Activated naive CD4-positive, alpha-beta T cell (primary cell): ENCODE measurements at places on chromosomes 12 and 14.

GRCh38 chr14:57302883-57303282 lies 34.1 kb downstream of the AP5M1 start:
- no peak for DNase-seq

GRCh38 chr12:50070314-50071060 lies 13.1 kb downstream of the ASIC1 start:
- DNase-seq, result peak; percentile 21

DNA sequence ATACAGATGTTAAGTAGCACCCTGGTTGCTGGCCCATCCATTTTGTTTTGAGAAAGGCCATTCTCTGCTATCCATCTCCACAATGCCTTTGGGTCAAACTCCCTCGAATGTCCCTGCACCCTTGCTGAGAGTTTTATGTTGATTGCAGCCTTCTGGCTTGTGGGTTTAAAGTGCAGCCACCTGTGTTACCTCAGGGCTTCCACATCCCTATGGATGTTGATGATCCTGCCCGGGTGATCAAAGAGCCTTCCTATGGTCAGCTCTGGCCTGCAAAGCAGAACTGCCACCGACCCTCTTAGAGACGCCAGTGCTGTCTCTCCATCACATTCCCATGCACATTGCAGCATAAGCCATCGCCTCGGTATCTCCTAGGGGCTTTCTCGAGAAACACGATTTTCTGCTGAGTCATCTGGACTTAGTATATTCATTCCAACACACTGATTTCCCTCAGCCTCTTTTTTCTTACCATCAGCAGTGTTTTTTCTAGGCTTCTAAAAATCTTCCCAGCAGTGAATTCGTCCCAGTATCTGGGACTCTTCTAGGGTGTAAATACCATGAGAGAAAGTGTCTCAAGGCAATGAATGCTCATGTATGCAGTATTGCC lies 585.7 kb upstream of the TMEM132C start:
- no peak for DNase-seq

GRCh38 chr14:90140956-90141316 lies 79.1 kb downstream of the KCNK13 start:
- no peak for DNase-seq

DNA sequence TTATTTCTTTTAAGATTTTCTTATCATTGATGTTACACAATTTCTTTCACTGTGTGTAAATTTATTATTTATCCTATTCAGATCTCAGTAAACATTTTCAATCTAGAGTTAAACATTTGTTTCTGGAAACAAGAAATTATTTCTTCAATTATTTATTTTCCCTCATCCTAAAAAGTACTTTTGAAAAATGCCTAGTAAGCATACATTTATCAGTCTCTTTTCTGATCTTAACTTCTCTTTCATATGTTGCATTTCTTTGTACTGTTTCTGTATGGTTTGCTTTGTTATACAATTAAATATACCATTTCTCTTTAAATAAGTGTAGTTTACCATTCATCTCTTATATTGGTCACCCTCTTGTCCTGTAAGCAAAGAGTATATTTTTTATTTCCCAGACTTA lies 263.2 kb downstream of the C12orf50 start:
- no peak for DNase-seq

GRCh38 chr12:49824895-49825294 lies 3.3 kb downstream of the NCKAP5L start:
- DNase-seq, result no peak

DNA sequence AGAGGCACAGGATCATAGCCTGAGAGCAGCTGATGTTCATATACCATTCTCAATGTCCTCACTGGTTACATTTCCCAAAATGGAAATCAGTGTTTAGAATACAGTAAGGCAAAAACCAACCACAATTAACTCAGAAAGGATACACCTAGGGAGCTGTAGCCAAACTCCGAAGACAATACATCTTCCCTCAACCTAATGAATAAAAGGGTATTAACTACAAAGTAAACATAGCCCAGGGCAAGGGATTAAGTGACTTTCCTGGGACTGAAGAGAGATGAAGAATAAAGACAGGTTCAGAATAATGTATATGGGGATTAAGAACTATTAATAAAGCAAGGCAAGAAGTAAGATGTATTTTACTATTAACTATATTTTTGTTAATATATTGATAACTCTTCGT lies 79.5 kb downstream of the RPS29 start:
- DNase-seq, result no peak

- no peak for DNase-seq
These were observed 305.4 kb upstream of the SEL1L start for GRCh38 chr14:81839056-81839455.

- no peak for DNase-seq
These were observed 65.4 kb upstream of the RFLNA start for GRCh38 chr12:124229520-124229919.
